ENCODE measurements at places on chromosomes 1 and 21. TPM values are rescaled to one million over a fixed set of nuclear protein-coding genes. Genes with fewer than 3 reads are reported as not detected.
A peak's percentile ranks its signal among the peaks of the same experiment; 100 is the strongest.

DNA sequence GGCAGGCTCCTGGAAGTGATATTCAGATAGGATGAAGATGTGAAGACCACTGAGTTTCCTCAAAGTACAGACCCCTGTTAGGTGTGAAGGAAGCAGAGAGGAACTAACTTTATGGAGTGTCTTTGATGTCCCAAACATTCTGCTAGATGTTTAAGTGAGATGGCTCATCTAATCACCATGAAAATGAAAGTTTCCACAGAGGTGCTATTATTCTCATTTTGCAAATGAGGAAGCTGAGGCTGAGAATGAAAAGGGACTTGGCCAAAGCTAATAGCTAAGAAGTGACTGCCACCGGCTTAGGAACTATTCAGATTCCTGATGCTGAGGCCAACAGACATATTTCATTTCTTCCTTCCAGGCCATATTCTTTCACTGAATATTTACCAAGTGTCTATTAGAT lies 45.9 kb upstream of the WLS start:
- DNase-seq = no peak

DNA sequence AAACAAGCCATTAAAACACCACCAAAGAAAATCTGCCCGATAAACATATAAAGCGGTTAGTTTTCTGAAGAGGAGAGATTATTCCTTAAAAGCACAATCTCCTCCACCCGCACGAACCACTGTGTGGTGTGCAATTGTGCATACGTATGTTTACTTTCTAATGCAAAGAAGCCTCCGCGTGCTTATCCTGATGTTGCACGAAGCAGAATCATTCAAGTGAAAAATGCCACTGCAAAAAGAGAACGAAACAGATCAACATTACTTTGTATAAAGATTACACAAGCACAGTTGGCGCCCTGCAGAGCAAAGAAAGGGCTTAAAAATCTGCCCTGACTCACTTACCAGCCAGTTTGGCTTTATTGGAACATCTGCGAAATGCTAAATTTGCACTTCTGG lies 166.8 kb downstream of the ZNF281 start:
- no peak for DNase-seq

- DNase-seq = no peak
Measured at GRCh38 chr1:70674941-70675685, 264.0 kb downstream of the CTH start.

DNA sequence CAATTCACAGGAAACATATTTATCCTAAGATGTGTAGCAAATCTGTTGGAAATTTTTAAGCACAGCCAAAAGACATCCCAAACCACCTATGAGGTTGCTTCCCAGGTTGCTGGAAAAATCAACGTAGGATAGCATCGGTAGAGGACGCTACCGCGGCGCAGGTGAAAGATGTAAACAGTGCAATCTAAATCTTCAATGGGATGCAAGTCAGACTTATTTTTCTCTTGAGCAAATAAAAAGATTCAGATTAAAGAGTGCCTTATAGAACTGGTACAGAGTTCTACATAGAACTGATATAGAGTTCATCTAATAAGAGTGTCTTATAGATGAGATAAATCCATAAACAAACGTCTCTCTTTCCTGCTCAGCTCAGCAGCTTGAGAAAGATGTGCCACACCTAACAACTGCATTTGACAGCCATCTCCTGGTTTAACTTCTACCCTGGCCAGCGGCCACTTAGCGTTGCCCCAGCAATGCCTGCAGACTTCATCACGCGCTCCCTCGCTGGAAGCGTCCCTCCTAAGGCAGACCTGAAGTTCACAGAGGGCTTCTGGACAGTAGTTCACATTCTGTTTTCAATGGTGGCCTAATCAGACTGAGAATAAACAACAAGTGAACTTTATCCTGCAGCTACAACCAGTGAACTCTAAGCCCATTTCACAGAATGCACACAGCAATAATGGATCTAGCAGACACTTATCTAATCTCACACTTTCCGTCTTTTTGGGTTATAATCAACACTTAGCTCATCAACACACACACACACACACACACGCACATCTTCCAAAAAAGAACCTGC lies 164.5 kb downstream of the TOMM20 start:
- no peak for DNase-seq

DNA sequence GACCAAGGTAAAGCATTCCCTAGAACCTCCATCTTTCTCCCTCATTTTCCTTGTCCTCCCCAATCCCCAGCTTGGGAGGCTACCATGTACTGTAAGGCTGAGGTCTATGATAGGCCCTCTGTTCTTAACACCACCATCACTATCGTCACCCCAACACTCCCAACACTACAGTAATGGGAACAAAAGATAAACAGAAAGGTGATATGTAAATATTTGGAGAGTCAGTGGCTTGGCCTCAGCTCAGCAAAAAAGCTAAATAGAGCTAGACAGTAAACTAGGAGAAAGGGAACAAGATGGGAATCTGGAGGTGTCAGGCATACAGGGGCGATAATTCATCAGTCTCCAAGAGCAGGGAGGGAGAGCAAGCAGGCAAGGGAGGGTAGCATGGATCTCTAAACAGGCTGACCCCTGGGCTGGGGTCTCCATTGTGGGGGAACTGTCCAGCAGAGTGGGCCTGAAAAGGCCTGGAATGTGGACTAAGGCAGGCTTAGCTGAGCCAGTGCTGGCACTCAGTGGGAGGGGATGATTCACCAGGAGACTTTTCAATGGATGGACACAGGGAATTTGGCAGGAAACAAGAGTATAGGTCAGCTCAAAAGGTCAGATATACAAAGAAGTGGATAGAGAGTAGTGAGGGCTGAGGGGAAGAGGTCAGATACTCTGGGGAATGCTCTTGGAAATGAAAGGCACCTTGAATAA lies 6.7 kb downstream of the WNT2B start:
- DNase-seq = no peak

DNA sequence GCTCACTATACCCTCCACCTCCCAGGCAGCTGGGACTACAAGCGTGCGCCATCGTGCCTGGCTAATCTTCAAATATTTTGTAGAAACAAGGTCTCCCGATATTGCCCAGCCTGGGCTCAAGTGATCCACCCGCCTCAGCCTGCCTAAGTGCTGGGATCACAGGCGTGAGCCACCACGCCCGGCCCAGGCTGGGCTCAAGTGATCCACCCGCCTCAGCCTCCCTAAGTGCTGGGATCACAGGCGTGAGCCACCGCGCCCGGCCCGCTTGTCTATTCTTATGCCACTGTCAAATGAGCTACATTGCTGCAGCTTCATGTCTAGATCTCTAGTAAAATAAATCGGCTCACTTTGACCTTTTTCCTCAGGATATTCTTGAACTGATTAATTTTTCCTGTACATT lies 107.7 kb upstream of the COL6A1 start:
- no peak for DNase-seq

DNA sequence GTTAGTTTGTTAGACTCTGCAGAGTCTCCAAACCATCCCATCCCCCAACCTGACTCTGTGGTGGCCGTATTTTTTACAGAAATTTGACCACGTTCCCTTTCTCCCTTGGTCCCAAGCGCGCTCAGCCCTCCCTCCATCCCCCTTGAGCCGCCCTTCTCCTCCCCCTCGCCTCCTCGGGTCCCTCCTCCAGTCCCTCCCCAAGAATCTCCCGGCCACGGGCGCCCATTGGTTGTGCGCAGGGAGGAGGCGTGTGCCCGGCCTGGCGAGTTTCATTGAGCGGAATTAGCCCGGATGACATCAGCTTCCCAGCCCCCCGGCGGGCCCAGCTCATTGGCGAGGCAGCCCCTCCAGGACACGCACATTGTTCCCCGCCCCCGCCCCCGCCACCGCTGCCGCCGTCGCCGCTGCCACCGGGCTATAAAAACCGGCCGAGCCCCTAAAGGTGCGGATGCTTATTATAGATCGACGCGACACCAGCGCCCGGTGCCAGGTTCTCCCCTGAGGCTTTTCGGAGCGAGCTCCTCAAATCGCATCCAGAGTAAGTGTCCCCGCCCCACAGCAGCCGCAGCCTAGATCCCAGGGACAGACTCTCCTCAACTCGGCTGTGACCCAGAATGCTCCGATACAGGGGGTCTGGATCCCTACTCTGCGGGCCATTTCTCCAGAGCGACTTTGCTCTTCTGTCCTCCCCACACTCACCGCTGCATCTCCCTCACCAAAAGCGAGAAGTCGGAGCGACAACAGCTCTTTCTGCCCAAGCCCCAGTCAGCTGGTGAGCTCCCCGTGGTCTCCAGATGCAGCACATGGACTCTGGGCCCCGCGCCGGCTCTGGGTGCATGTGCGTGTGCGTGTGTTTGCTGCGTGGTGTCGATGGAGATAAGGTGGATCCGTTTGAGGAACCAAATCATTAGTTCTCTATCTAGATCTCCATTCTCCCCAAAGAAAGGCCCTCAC lies at the start of gene OLIG2:
TSS of gene OLIG2 (plus strand) at position 447 of the 954 bp plus-strand sequence. CDS start 928 bp downstream, outside the sequence.
- DNase-seq = peak; percentile 26

- no peak for DNase-seq
Measured at GRCh38 chr1:84861516-84861915, 31.5 kb downstream of the LPAR3 start.

DNA sequence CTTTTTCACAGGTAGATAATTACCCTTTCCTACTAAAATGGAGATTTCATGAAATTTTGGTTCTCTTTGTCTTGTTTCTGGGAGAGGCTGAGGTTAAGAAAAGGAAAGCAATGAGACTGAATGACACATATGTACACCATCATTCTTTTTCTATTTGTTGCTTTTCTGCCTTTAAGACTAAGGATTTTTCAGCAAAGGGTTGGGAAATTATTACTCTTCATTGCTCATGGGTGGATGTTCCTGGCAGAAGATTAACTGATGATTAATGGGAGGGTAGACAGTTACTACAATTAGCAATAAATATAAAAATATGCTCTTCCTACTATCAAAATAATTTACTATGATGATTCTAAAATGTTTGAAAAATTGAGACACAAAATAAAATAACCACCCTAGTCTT lies 316.5 kb upstream of the USP24 start:
- no peak for DNase-seq

GRCh38 chr1:26529655-26530409 lies at the start of gene RPS6KA1:
TSS of gene RPS6KA1 (plus strand) at chr1:26529761. CDS start at chr1:26529921, 160 bp downstream.
- peak; percentile 61 for DNase-seq

- DNase-seq = no peak
Measured at GRCh38 chr1:11492235-11492634, 13.3 kb downstream of the DISP3 start.

GRCh38 chr21:42737951-42738590 lies 84.7 kb downstream of the PDE9A start:
- DNase-seq = peak; percentile 41

GRCh38 chr1:203692565-203693470 lies 66.2 kb downstream of the ATP2B4 start:
- no peak for DNase-seq

- no peak for DNase-seq
Measured at GRCh38 chr1:20125100-20125499, 5.8 kb upstream of the PLA2G2D start.

DNA sequence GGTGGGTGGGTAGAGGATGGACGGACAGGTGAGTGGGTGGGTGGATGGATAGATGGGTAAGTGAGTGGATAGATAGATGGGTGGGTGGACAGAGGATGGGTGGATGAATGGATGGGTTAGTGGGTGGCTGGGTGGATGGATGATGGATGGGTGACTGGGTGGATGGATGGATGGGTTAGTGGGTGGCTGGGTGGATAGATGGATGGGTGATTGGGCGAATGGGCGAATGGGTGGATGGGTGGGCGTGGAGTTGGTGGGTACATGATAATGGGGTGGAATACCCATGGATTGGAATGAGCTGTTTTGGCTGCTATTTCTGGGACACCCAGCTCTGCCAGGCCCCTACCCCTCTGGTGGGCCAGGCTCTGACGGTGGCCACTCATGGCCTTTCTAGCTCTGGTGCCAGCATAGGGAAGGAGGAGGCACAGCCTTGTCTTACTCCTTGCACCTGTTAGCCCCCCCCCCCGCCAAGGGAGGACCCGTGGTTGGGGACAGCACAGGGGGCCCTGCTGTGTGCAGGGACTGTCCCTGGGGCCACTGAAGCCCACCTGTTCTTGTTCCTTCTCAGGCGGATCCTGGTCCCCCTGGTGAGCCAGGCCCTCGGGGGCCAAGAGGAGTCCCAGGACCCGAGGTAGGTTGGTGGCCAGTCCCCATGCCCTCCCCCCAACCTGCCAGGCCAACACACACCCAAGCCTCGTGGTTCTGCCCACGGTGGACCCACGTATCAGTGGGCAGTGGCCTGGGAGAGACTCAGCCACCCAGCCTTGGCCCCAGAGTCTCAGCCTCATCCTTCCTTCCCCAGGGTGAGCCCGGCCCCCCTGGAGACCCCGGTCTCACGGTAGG lies 26.4 kb downstream of the COL6A2 start:
- DNase-seq = no peak

The SPATA46 gene
- total RNA-seq = not detected

The ESPN gene
- 0.83 TPM for total RNA-seq

The FCMR gene
- 49.4 TPM for total RNA-seq

The GBP1 gene
- total RNA-seq = 71.5 TPM

Measured in activated CD8-positive, alpha-beta T cell treated with anti-CD3 and anti-CD28 coated beads for 36 hours (primary cell).